ENCODE measurements at places on chromosomes 7 and 10.

GRCh38 chr10:131726076-131726880 lies 174.5 kb upstream of the PPP2R2D start:
- DNase-seq, result no peak

- DNase-seq, result no peak
Observed at GRCh38 chr7:55244006-55244745, 121.0 kb upstream of the LANCL2 start.

DNA sequence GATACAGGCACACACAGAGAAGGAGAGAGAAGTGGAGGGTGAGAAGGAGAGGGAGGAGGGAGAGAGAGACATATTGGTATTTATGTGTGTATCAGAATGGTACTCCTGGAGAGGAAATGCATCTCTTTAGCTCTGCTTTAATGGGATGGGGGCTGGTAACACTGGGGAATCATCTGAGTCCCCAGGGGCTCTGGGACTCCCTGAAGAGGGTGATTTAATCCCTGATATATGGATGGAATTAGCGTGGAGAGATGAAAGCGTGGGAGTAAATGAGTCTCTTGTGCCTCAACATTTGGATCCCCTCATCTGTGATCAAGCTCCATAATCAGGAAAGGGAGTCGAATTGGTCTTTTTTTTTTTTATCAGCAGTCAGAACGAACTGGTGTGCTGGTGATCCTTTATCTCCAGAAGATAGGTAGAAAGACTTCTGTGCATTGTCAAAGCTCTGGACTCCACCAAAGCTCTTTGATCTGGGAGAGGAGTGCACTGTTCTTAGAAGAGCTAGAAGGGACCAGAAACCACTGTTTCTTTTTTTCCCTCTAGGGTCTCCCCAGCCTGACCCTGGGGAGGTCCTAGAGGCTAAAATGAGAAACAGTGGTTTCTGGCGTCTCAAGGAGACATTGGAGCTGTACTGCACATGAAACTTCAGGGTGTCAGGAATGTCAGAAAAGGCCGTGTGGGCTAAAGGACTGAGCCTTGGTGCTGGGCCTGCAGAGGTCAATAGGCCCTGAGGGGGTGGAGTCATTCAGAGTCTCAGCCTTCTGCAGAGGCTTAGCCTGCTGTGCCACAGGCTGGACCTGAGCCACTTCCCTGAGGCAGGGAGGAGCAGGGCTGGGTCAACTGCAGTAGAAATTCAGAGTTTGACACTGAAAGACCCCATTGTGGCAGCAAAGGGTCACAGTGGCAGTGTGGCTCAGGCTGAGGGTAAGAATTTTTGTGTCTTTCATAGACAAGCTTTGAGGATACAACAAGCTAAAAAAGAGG lies 234.4 kb upstream of the SLC26A5 start:
- no peak for DNase-seq

DNA sequence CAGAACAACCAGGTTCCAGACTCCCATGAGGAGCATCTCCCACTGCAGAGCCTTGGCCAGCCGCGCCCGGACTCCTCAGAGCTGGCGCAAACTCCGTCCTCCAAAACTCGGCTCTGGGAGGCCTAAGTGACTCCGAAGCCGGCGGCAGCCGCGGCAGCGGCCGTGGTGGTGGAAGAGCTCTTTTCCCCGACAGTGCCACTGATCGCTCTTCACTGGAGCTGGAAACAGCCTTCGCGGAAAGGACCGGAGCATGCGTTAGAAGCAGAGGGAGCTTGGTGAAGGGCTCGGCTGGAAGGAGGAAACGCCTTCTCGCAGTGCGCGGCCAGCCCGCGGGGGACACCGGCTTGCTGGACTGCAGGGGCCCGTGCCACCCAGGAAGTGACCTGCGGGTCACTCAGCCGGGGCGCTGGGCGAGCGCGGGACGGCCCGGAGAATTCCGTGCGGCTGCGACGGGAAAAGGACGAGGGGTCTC lies 5.0 kb upstream of the HOXA13 start:
- no peak for DNase-seq

GRCh38 chr7:132825932-132826835 lies 249.9 kb upstream of the PLXNA4 start:
- DNase-seq, result no peak

DNA sequence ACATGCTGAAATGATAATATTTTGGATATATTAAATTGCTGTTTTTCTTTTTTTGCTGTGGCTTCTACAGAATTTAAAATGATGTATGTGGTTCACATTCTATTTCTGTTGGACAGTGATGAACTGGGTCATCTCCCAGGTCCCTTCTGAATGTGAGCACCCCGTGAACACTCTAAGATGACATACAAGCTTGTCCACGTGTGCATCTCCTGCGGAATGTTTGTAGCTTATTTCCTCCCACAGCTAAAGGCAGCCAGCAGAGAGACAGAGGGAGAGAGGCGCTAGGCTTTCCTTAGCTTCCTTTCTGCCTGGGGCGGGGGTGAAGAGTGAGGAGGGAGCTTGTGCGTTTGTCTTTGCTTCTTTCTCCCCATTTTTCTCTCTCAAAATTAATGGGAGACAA lies 219.1 kb downstream of the EMX2 start:
- DNase-seq, result no peak
